Activated CD4-positive, alpha-beta memory T cell treated with anti-CD3 and anti-CD28 coated beads for 36 hours (primary cell): ENCODE measurements at places on chromosomes 12 and 14. TPM values are rescaled to one million over a fixed set of nuclear protein-coding genes. Genes with fewer than 3 reads are reported as not detected.
A peak's percentile ranks its signal among the peaks of the same experiment; 100 is the strongest.

GRCh38 chr12:92558215-92558773 is 144.5 kb upstream of the PLEKHG7 start:
- H3K4me1 ChIP-seq = peaks cover 66% of the 10 kb centered on the region
- peak overlapping the region; percentile 65 for H3K4me3 ChIP-seq
- no peaks in the 10 kb centered on the region for H3K27me3 ChIP-seq

GRCh38 chr14:104826189-104826860 is 25.4 kb downstream of the ZBTB42 start:
- no peaks in the 10 kb centered on the region for H3K36me3 ChIP-seq
- H3K4me3 ChIP-seq = peak overlapping the region; percentile 74
- H3K27ac ChIP-seq = no peak overlapping the region
- H3K27me3 ChIP-seq = peaks cover 6% of the 10 kb centered on the region
- H3K4me1 ChIP-seq = peaks cover 17% of the 10 kb centered on the region

DNA sequence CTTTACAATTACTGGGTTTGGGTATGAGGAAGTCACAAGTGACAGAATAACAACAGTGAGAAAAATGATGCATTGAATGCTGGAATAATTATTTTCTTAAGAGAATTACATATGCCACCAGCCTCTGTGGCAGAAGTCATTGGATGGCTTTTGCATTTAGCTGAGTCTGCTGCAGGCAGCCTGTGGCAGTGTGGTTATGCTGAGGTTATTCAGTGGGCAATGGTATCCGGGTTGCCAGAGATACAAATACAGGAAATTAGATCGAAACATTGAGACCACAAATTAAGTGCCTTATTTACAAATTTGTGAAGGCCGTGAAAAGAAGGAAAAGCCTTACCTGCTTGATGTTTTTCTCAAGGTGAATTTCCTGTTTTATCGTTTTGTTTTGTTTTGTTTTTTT is 1050.0 kb downstream of the GALC start:
- H3K4me3 ChIP-seq = no peak overlapping the region
- H3K27ac ChIP-seq = no peak overlapping the region
- no peaks in the 10 kb centered on the region for H3K4me1 ChIP-seq
- DNase-seq = no peak
- H3K27me3 ChIP-seq = no peaks in the 10 kb centered on the region

GRCh38 chr12:40168868-40169267 is 55.9 kb upstream of the LRRK2 start:
- no peaks in the 10 kb centered on the region for H3K36me3 ChIP-seq
- no peak overlapping the region for H3K27ac ChIP-seq
- no peak overlapping the region for H3K4me3 ChIP-seq
- H3K27me3 ChIP-seq = peaks cover 12% of the 10 kb centered on the region

DNA sequence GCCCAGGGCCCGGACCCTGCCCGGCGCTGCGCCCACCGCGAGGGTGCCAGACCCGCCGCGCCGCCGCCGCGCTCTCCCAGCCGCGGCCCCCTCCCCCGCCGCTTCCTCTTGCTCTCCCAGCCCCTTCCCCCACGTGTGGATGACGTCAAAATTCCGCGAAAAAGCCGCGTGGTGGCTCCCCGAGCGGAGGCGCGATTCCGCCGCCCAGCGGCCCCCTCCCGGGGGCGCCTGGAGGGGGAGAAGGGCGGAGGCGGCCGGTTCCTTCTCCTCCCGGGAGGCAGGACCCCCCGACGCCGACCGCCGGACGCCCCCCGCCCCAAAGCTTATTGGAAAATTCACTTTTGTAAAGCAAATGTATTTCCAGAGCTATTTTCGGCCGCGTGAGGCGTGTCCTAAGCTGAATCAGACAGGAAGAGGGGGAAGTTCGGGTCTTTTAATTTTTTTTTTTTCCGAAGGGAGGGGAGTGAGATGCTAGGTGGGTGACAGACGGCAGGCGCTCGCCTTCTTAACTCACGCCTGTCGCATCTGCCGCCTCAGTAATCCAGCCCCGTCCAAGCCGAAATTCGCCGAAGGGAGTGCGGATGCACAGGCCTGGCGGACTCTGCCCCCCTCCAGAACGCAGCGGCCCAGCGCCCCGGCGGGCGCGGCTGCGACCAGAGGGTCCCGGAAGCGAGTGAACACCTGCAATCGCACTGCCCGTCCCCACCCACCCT is 4.1 kb upstream of the CCND2 start:
- H3K36me3 ChIP-seq = peaks cover 5% of the 10 kb centered on the region
- H3K4me3 ChIP-seq = peak overlapping the region; percentile 97
- peak; percentile 96 for DNase-seq
- peaks cover 20% of the 10 kb centered on the region for H3K4me1 ChIP-seq

GRCh38 chr12:122836027-122836921 is 1.0 kb downstream of the HIP1R start:
- peak overlapping the region; percentile 85 for H3K4me3 ChIP-seq
- H3K36me3 ChIP-seq = no peaks in the 10 kb centered on the region
- H3K27me3 ChIP-seq = no peaks in the 10 kb centered on the region
- DNase-seq = peak; percentile 71
- H3K27ac ChIP-seq = peak overlapping the region; percentile 57

GRCh38 chr12:132660996-132661395 is 26.1 kb downstream of the POLE start:
- H3K4me3 ChIP-seq = no peak overlapping the region
- H3K36me3 ChIP-seq = peaks cover 79% of the 10 kb centered on the region
- DNase-seq = no peak
- H3K27ac ChIP-seq = no peak overlapping the region
- no peaks in the 10 kb centered on the region for H3K4me1 ChIP-seq

DNA sequence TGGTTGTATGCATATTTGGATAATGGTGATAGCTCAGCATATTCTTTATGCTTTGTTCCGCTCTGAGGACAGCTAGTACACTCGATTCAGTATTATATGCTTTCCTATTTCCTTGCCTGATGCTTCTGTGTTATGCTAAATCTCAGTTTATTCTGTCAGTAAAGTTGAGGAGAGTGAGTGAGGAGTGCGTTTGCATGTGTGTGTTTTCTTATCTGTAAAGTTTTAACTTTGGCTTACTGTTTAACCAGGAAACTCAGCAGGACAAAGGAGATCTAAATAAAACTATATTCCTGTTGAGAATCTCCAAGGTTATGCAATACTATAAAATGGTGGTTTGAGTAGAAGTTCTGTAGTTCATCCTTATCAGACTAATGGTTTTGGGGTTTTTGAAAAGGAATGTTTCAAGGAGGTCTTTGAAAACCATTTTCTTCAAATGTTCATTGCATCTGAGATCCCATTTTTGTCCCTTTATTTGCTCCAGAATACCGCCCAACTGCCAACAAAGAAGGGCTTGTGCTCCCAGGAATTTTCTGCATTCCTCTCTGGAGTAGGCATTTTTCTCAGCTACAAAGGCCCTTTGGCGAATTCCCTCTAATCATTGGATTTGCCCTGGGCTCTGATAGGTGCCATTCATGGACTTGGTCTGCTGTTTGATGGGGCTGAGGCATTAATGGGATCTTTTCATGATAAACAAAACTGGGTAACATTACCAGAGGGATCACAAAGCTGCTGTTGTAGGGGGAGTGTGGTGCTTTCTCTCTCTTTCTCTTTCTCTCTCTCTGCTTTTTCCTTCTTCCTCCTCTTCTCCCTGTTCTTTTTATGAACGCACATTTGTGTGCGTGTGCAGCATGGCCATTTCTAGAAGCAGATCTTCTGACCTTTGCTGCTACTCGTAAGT is 71.7 kb downstream of the HMGA2 start:
- H3K27ac ChIP-seq = no peak overlapping the region
- no peaks in the 10 kb centered on the region for H3K4me1 ChIP-seq
- H3K36me3 ChIP-seq = no peaks in the 10 kb centered on the region
- DNase-seq = no peak
- H3K27me3 ChIP-seq = peaks cover 17% of the 10 kb centered on the region

GRCh38 chr14:104601786-104602185 is 2.8 kb downstream of the TMEM179 start:
- no peaks in the 10 kb centered on the region for H3K36me3 ChIP-seq
- peaks cover 43% of the 10 kb centered on the region for H3K27me3 ChIP-seq
- no peak overlapping the region for H3K4me3 ChIP-seq

DNA sequence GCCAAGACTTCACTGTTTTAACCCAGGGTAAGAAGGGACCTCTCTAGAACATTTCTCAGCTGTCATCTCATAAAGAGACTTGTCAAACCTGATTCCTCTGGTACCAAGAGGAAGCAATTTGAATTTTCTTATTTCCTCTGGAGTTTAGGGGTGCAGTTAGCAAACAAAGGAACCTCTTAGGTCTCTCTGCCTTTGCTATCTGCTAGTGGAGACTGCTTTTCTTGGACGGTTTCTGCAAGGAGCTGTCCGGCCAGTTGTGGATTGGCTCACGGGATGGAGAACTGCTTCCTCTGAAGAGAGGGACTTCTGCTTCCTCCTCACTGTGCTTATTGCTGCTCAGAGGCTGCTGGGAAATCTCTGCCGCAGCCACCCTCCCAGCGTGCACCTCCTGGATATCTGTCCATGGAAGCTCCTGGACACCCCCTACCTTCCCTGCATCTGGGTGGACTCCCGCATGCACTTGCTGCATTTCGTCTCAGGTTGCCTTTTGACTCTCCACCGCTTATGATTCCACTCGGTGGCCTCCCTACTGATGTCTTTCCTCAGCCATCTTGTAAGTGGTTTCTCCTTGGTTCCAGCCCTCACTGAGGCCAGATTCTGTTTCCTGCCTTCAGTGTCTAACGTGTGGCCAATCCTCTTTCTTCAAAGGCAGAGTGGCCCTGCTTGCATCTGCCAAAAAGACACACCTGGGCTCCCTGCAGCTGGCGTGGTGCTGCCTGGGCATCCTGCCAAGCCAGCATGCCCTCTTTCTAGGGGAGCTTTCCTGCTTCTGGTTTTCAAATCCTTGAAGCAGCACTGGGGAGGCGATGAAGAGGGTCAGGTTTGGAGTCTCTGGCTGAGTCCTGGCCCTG is 187.3 kb downstream of the CHST11 start:
- no peaks in the 10 kb centered on the region for H3K27me3 ChIP-seq
- H3K27ac ChIP-seq = peak overlapping the region; percentile 15
- H3K4me3 ChIP-seq = no peak overlapping the region
- peaks cover 31% of the 10 kb centered on the region for H3K36me3 ChIP-seq
- DNase-seq = peak; percentile 16
- H3K4me1 ChIP-seq = peaks cover 49% of the 10 kb centered on the region

DNA sequence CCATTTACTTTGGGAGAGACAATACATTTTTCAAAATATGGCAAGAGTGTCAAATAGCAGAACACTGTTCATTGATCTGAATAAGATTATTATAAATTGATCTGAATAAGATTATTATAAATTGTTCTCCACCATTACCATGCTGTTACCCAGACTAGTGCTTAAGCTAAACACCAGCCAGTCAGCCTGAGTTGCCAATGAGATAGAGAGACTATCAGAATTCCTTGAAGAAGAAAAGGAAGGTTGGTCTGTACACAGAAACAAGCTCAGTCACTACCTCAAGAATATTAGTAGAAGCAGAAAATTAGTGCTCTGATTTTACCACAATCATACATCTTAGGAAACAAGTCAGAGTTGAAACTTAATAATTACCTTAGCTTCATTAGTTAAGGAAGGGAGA is 469.8 kb downstream of the FOXG1 start:
- no peak for DNase-seq
- no peak overlapping the region for H3K4me3 ChIP-seq
- H3K27me3 ChIP-seq = no peaks in the 10 kb centered on the region
- H3K36me3 ChIP-seq = no peaks in the 10 kb centered on the region
- no peaks in the 10 kb centered on the region for H3K4me1 ChIP-seq

GRCh38 chr14:60242429-60242828 is 6.6 kb upstream of the PPM1A start:
- no peaks in the 10 kb centered on the region for H3K36me3 ChIP-seq
- no peak overlapping the region for H3K27ac ChIP-seq
- DNase-seq = no peak
- peaks cover 9% of the 10 kb centered on the region for H3K4me1 ChIP-seq
- no peaks in the 10 kb centered on the region for H3K27me3 ChIP-seq

DNA sequence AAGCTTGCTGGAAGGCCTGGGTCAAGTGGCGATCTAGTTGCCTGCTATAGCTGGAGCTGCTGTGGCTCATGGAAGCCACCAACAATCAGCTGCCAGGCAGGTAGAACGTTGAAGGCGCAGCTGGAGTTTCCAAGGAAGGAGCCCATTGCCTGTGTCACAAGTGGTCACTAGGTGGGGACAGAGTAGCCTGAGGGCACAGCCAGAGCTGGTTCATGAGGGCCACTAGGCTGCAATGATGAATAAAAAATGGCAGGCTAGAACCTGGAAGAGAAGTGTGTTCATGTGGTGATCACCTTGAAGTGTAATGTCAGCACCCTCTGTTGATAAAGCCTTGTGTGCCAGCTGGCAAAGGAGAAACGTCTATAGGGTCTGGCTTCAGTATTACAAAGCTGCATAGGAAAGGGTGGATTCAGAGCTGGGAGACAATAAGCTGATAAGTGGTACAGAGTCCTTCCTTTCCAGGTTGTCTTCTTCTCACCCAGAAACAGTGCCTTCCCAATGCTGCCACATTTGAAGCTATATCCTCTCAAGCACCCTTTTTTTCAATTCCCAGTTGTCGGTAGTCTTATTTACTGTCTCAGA is 165.8 kb downstream of the EMP1 start:
- H3K4me3 ChIP-seq = no peak overlapping the region
- H3K4me1 ChIP-seq = no peaks in the 10 kb centered on the region
- no peaks in the 10 kb centered on the region for H3K36me3 ChIP-seq
- H3K27ac ChIP-seq = no peak overlapping the region

DNA sequence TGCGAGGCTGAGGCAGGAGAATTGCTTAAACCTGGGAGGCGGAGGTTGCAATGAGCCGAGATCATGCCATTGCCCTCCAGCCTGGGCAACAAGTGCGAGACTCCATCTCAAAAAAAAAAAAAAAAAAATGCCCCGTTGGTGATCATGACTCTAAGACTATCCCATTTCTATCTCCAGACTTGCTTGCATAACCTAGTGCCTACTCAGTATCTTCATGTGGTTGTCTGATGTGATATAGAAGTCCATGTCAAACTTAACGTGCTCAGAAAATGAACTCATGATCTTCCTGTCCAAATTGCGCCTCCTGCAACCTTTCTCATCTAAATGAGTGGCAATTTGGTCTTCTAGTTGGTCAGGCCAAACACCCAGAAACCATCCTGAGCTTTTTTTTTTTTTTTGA is 4.7 kb upstream of the TSFM start:
- no peak for DNase-seq
- no peak overlapping the region for H3K27ac ChIP-seq
- H3K36me3 ChIP-seq = peaks cover 11% of the 10 kb centered on the region

The NFKBIA gene
- 390 TPM for total RNA-seq

The HOXC12 gene
- total RNA-seq = not detected

The KRT84 gene
- not detected for total RNA-seq

The PLEKHA5 gene
- total RNA-seq = 7.4 TPM

The CPNE6 gene
- not detected for total RNA-seq

The NRXN3 gene
- not detected for total RNA-seq
